ENCODE measurements at places on chromosomes 16 and 17.
A peak's percentile ranks its signal among the peaks of the same experiment; 100 is the strongest.

DNA sequence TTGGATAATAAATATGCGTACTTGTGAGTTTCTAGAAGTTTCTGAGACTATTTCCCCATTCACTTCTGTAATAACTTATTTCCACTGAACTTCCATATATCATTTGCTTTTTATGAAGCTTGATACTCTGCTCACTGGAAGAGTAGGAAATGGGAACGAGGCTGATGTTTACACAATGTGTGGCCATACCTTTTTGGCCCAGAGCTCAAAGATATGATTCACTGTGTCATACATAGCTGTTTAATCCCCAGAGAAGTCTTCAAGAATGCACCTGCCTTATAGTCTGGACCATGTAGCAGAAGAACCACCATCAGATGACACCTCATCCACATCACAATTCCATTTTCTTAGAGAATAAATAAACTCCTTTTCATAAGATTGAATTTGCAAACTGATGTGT is 40.3 kb upstream of the TEKT3 start:
- no peak for DNase-seq

DNA sequence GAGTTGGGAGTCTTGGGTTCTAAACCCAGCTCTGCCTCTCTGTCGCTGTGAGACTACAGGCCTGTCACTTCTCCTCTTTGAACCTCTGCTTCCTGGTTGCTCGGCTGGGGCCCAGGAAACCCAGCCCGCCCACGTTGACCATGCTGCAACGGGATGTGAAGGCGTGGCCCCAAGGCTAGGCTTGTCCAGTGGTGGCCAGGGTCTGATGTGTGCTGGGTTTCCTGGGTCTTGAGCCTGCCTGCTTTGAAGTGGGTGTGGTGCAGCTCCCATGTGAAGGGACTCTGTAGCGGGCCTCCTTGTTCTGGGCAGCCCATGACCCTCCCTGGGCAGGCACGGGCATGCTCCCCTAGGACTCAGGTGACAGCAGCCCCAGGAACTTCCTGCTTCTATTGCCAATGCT is 82.3 kb downstream of the SDR42E1 start:
- DNase-seq = no peak

- DNase-seq = peak; percentile 7
Measured at GRCh38 chr17:13510062-13510461, 91.7 kb downstream of the HS3ST3A1 start.

GRCh38 chr17:43024407-43025289 is at the start of gene RND2:
TSS of gene RND2 (plus strand) at chr17:43025231. CDS start at chr17:43025348, 117 bp downstream.
- DNase-seq = peak; percentile 98

DNA sequence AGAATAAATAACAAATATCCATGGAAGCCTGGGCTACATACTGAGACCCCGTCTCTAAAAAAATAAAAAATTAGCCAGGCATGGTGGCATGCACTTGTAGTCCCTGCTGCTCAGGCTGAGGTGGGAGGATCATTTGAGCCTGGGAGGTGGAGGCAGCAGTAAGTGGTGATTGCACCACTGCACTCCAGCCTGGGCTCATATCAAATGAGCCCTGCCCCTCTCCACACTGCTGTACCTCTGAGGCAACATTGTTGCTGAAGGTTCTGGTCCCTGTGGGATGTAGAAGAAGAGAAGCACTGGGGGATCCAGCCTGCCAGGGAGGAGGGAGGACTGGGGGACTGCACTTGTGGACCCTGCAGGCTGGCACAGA is 11.4 kb upstream of the ARHGAP23 start:
- DNase-seq = no peak

DNA sequence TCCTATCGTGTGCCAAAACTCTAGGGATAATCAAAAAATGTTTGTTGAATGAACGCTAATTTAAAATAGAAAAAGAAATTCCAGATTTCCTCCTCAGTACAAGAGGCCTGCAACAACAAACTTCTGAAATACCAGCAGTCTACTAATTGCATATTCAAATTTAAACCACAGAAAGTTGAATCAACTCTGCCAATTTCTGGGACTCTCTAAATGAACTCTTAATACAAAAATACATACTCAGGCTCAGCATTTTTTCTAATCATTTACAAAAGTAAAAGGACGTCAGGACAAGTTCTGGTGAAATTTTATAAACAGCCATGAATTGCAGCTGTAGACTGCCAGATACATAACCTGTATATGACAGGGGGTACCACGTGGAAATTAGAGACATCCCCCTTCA is 49.0 kb downstream of the KANSL1 start:
- DNase-seq = no peak

All from ELF-1 (cell line).